ENCODE measurements at places on chromosomes 7 and 10.
A peak's percentile ranks its signal among the peaks of the same experiment; 100 is the strongest.

- no peak for DNase-seq
These were observed 462.3 kb downstream of the PHTF2 start for GRCh38 chr7:78260826-78261225.

GRCh38 chr10:51156926-51157325, 82.6 kb downstream of the PRKG1 start:
- no peak for DNase-seq

- DNase-seq = no peak
These were observed 59.8 kb upstream of the SMNDC1 start for GRCh38 chr10:110364531-110364937.

- DNase-seq = no peak
These were observed 96.6 kb upstream of the LRRN3 start for GRCh38 chr7:110994028-110994967.

- peak; percentile 70 for DNase-seq
These were observed 521 bp upstream of the NYAP1 start for GRCh38 chr7:100483090-100483721.

- DNase-seq = peak; percentile 78
These were observed 13.9 kb downstream of the VCL start for GRCh38 chr10:74011770-74012169.

DNA sequence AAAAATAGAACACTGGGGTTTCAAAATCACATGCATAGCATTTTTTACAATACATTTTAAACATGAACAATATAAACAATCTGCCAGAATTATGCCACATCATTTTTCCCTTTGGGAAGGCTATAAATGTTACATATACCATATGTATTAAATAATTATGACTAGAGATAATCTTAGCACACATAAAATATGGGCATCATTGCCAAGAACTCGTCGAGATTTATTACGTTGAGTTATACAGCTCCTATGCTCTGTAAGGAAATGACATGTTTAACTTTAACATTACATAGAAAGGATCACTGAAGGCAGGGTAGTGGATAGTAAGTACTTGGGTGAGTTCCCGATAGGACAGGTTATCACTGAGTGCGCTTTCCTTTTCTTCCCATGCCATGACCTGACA, 267.8 kb downstream of the PARD3 start:
- DNase-seq = no peak

DNA sequence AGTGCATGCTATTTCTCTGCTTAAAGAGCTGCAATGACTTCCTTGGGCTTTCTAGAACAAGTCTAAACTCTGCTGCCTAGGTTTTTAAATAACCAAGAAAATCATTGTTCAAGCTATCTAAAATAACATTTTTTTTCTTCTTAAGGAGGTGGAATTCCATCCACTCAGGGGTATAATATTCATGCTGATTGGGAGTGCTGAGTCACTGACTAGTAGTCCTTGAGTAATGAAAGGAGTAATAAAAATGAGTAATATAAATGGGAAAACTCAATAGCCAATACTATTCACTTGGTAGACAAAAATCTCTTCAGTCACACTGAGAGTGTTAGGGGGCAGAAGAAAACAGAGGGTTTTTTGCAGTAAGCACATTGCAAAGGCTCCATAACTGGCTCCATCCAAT, 72.0 kb downstream of the GFRA1 start:
- DNase-seq = peak; percentile 3

DNA sequence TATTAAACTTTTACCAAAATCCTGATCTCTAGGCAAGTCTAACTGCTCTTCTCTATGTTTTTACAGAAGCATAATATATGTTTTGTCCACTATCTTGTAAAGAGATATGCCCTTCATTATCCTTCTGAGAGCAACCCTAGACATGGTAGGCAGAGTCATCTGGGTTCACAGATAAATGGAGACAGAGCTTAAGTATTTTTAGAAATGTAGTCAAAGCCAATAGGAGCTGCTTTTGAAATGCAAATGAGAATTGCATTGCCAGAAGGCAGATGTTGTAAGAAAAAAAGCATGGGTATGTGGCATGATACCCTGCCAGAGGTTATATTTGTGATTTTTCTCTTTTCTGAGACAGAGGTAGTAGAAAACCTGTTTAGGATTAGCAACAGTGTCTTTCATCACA, 964.8 kb downstream of the SORCS3 start:
- DNase-seq = no peak

DNA sequence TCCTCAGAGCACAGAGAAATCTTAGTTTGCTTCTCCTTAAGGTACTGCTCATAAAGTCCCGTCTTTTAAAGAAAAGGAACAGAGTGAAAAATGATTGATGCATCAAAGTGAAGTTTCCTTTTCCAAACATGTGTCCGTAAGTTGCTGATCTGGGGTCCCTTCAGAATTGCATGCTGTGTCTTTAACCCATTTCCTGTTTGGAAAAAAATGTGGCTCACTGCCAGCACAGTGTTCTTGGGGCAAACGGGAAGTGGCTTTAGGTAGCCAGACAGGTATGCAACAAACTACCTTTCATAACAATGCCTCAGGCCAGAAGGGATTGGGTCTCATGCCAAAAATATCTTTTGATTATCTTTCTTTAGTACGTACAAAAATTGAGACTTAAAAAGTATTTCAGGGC, 50.9 kb downstream of the TFAM start:
- DNase-seq = no peak
